ENCODE measurements at places on chromosomes 13 and 19. TPM values are rescaled to one million over a fixed set of nuclear protein-coding genes. Genes with fewer than 3 reads are reported as not detected.

The MAB21L1 gene
- not detected for total RNA-seq

The LMTK3 gene
- total RNA-seq: 4.9 TPM

The CGB3 gene
- total RNA-seq: not detected

The SUCLA2 gene
- 30.9 TPM for total RNA-seq

The ANKLE1 gene
- 0.46 TPM for total RNA-seq

The FCER2 gene
- total RNA-seq: not detected

The DUXA gene
- total RNA-seq: not detected

The ZNF729 gene
- not detected for total RNA-seq

The CFAP97D2 gene
- total RNA-seq: not detected

The PSG2 gene
- total RNA-seq: not detected

Data from A549 treated with dexamethasone at 1 μM for 4 hours (cell line).